Lung (tissue), 17 donors: ENCODE measurements at places on chromosomes 7 and 10. TPM values are rescaled to one million over a fixed set of nuclear protein-coding genes. Genes with fewer than 3 reads are reported as not detected.

- no peak overlapping the region for H3K27ac ChIP-seq
- no peaks in the 10 kb centered on the region for H3K4me1 ChIP-seq
- DNase-seq = no peak
Observed at GRCh38 chr7:151756076-151756731, 120.7 kb downstream of the PRKAG2 start.

Gene AGR2
- polyA plus RNA-seq = 137 TPM

Gene WDFY4
- polyA plus RNA-seq = 4.6 TPM

GRCh38 chr7:50330254-50330653, 25.7 kb downstream of the IKZF1 start:
- H3K27ac ChIP-seq = no peak overlapping the region
- H3K4me1 ChIP-seq = no peaks in the 10 kb centered on the region
- H3K36me3 ChIP-seq = no peaks in the 10 kb centered on the region
- no peak overlapping the region for H3K4me3 ChIP-seq
